ENCODE measurements at places on chromosomes 3 and 15.
A peak's percentile ranks its signal among the peaks of the same experiment; 100 is the strongest.

GRCh38 chr15:63987796-63988378, 58.4 kb downstream of the DAPK2 start:
- no peak for DNase-seq

- no peak for DNase-seq
Observed at GRCh38 chr3:197007296-197007940, 22.2 kb downstream of the MELTF start.

DNA sequence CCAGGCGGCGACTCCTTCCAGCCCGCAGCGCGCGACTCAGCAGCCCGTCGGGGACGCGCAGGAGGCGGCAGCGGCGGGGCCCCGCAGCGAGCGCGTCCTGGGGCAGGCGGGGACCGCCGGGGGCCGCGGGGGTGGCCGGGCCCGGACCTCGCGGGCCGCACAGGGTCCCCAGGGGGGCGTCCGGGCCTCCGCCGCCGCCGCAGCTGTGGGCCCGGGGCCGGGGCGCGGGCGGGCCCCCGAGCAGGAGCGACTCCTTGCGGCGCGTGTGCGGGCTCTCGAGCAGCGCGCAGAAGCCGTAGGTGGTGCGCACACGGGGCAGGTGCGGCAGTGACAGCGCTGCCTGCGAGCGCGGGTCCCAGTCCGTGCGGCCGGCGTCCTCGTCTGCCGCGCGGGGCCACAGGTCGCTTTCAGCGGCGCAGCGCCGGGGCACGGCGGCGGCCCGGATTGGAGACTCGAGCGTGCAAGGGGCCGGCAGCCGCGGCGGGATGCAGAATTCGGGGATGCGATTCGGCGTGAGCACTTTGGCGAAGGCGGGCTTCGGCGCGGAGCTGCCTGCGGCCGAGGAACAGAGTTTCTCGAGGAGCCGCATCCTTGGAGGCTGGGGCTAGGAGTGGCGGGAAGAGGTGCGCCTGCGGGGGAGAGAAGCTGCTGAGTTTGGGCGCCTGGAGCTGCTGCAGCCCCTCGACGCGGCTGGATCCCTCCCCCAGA, 535 bp downstream of the C2CD4B start:
- no peak for DNase-seq

DNA sequence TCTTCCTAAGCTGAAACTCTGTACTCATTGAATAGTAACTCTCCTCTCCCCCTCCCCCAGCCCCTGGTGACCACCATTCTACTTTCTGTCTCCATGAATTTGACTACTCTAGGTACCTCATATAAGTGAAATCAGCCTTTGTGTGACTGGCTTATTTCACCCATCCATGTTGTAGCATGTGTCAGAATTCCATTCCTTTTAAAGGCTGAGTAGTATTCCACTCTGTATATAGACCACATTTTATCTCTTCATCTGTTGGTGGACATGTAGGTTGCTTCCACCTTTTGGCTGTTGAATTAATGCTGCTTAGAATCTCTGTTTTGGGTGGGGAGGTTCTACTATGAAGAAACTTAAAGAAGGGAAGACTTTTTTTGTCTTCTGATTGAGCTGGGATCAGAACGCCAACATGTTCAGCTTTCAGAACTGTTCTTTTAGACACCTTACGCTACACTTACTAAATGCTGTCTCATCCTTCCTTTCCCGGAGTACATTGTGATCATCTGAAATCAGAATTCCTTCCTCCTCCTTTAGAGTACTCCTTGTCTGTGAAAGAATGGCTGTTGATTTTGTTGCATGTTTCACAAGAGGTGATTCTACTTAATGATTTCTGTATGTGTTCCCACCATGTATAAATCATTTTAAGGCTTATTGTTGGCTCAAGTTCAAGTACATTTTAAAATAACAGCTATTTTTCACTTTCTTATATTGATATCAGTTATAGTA, 50.3 kb downstream of the MRPS25 start:
- DNase-seq, result no peak

GRCh38 chr3:78613421-78613879, 1154.3 kb downstream of the ROBO1 start:
- no peak for DNase-seq

DNA sequence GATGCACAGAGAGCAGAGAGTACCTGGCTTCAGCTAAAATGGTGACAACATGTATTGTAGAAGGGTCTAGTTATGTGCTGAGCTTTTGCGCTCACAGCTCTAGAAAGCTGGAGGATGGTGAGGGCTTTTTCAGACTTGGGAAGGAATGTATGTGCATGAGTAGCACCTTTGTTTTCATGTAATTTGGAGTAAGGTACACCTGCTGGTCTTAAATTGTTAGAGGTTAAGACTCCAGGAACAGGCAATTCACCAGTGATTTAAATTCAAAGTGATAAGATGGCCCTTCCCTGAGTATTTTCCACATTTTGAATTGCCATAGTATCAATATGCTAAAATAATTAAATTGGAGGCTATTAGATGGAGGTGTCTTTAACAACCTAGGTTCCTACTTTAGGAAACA, 436.4 kb upstream of the GOLIM4 start:
- DNase-seq, result no peak

- DNase-seq, result no peak
Observed at GRCh38 chr3:169498336-169498735, 165.2 kb downstream of the MECOM start.

GRCh38 chr3:57048052-57048671, 12.3 kb upstream of the SPATA12 start:
- DNase-seq, result no peak

DNA sequence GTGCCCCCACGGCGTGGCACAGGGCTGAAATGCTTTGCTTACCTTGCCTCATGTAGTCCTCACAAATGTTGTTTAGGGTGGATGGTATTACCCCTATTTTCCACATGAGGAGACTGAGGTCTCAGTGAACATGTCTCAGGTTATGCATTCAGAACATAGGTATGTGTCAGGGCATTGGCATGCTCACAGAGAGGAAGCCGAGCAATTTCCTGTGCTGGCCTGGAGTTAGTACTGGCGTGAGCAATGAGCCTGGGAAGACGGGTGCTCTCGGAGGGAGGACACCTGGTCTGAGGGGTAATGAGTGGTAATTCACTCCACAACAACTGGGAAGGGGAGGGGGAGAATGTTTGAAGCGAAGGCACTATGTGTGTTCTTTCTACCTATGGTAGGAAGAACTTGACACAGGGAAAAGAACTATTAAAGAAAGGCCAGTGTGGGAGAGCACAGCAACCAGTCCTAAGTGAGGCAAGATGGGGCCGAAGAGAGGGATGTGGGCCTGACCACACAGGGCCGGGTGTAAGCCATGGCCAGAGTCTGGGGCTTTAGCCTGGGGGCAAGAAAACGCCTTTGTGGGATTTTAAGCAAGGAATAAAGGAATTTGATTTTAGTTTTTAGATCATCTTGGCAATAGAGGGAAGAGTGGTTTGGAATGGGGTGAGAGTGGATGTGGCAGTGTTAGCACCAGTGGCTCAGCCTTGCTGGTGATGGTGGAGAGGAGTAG, 4.9 kb upstream of the FAM131A start:
- no peak for DNase-seq

GRCh38 chr3:126124148-126124868, 40.4 kb upstream of the SLC41A3 start:
- DNase-seq, result no peak

GRCh38 chr3:194869482-194870169, 183.9 kb downstream of the FAM43A start:
- no peak for DNase-seq

- DNase-seq, result no peak
Observed at GRCh38 chr3:177973241-177973840, 562.9 kb upstream of the KCNMB2 start.

DNA sequence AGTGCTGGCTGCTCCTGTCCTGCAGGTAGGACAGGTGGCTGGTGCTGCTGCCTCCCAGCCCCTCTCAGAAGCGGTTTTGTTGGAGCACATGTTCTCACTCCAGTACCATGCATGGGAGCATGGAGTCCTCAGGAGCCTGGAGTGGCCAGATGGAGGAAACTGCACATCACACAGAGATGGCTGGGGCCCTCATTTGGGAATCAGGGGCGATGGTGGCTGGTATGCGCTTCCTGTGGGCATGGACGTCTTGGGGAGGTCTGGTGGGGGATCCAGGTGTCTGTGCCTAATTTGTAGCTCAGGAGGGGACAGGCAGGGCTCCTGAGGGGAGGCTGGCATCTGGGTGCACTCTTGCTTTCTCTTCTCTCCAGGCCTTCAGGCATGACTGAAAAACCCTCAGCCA, 168.2 kb downstream of the KLF13 start:
- DNase-seq, result no peak

DNA sequence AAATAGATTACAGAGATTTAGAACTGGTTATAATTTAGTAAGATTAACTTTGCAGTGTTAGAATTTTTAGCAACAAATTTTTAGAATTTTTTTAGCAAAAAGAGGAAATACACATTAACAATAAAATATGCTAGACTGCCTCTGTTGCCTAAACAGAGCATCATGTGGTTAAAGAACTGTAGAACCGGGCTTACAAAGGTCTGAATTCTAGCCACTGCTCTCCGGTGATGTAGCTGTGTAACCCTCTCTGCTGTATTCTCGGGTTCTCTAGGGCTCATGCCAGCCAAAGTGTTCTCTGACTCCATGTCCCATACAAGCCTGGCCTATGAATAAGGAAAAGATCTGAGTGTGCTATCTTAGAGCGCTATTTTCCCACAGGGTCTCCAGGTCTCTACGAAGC, 2.9 kb upstream of the P2RY12 start:
- DNase-seq, result no peak

DNA sequence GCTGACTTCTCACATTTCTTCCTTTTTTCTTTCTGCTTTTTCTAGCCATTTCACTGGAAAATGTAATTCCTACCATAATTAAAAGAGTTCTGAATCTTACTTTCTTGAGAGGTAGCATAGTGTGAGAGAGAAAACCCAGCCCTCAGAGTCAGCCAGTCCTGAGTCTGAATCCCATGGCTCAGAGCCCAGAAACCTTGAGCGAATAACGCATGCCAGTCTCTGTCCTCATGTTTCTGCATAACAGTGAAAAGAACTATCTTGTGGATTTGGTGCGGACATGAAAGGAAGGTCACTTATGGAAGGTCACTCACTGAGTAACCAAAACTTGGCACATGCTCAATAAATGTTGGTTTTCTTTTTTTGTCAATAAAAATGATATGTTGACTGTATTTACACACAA, 29.3 kb upstream of the SLCO3A1 start:
- DNase-seq, result no peak

DNA sequence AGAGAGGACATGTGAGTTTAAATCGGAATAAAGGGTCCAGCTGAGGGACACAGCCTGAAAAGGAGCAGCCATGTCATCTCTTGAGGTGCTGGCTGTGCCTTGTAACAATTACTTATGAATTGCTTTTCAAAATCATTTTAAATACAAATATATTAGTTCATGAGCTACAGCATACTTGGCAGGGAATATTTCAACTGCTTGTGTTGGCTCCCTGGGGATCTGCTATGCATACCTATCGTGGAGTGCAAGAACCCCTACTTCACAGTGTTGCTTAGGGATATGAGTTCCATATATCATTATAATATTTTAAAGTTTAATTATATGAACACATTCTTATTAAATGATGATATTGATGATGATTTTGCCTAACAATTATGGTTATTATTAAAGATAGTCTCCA, 19.1 kb upstream of the P2RY14 start:
- DNase-seq, result no peak

- DNase-seq, result no peak
Observed at GRCh38 chr3:32359766-32360492, 31.7 kb upstream of the CMTM7 start.

- no peak for DNase-seq
Observed at GRCh38 chr15:95598251-95598855, 732.1 kb upstream of the NR2F2 start.

- no peak for DNase-seq
Observed at GRCh38 chr3:194592798-194593752, 40.1 kb downstream of the TMEM44 start.

GRCh38 chr3:17179381-17180205, 294.8 kb downstream of the PLCL2 start:
- DNase-seq, result peak; percentile 72

- DNase-seq, result no peak
Observed at GRCh38 chr3:126070146-126070545, 13.8 kb downstream of the SLC41A3 start.

DNA sequence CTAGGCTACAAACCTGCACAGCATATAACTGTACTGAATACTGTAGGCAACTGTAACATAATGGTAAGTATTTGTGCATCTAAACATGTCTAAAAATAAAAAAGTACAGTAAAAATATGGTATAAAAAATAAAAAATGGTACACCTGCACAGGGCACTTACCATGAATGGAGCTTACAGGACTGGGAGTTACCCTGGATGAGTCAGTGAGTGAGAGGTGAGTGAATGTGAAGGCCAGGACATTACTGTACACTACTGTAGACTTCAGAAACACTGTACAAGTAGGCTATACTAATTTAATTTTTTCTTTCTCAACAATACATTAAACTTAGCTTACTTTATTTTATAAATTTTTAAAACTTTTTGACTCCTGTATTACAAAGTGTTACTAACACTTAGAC, 265.3 kb downstream of the KLF13 start:
- no peak for DNase-seq

- no peak for DNase-seq
Observed at GRCh38 chr3:28150465-28151206, 90.8 kb upstream of the CMC1 start.

DNA sequence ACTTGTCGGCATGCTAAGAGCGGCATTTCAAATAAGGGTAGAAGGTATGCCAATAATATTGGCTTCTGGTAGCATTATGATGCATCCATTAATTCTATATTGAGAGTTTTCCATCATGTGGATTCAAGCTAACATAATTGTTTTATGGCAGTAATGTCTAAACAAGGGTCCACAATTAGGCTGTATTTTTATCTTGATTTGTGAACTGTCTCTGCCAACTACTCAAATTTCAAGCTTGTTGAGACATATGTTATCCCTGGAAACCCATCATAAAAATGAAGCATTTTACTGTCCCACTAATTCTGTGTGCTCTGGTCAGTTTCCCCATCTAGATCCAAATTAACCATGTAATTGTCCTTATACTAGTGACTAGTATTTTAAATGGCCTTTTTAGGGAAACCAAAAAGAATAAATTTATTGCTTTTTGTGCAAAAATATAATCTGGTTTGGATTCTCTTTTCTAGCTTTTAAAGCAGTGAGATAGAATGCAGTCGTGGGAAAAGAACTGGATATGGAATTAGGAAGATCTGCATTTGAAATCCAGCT, 1.2 kb upstream of the OSTN start:
- no peak for DNase-seq

DNA sequence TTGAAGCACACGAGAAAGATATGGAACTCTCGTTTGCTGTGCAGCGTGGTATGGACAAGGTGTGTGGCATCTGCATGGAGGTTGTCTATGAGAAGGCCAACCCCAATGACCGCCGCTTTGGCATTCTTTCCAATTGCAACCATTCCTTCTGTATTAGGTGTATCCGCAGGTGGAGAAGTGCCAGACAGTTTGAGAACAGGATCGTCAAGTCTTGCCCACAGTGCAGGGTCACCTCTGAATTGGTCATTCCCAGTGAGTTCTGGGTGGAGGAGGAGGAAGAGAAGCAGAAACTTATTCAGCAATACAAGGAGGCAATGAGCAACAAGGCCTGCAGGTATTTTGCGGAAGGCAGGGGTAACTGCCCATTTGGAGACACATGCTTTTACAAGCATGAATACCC, 1.2 kb downstream of the MKRN3 start:
- no peak for DNase-seq

All from CD4-positive, alpha-beta T cell (primary cell).